ENCODE measurements at places on chromosomes 1 and 21.

GRCh38 chr1:59640851-59641250 is 173.9 kb upstream of the HOOK1 start:
- DNase-seq: no peak

- DNase-seq: no peak
These were observed 15.4 kb downstream of the LIN9 start for GRCh38 chr1:226293553-226293920.

DNA sequence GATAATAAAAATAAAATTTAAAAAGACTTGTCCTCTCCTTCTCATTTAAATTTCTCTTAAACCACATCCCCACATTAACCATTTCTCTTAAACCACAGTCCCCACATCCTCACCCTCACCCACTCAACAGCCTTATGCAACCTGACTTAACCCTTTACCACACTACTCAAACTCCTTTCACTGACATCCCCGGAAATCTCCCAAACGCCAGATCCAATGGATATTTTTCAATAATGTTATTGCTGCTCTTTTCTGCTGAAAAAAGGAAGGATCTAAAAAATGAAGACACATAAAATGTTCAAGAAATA is 54.2 kb upstream of the EEIG2 start:
- DNase-seq: no peak

- no peak for DNase-seq
These were observed 876 bp upstream of the CHML start for GRCh38 chr1:241640867-241641622.
